ENCODE measurements at places on chromosomes 13 and 19.

- no peak for DNase-seq
Observed at GRCh38 chr19:44725251-44725650, 23.3 kb upstream of the BCL3 start.

- no peak for DNase-seq
Observed at GRCh38 chr13:72788831-72789230, 6.9 kb downstream of the PIBF1 start.

- DNase-seq = no peak
Observed at GRCh38 chr13:83350569-83350968, 531.7 kb downstream of the SLITRK1 start.

- no peak for DNase-seq
Observed at GRCh38 chr19:2359992-2360685, at the start of gene TMPRSS9. TSS of gene TMPRSS9 (plus strand) at chr19:2360265. CDS start at chr19:2389786, 29,521 bp downstream.

Measured in ureter (tissue), 1 donor.